Inflammatory macrophage treated with lipopolysaccharide for 4 hours (primary cell): ENCODE measurements at places on chromosomes 5 and 9.

DNA sequence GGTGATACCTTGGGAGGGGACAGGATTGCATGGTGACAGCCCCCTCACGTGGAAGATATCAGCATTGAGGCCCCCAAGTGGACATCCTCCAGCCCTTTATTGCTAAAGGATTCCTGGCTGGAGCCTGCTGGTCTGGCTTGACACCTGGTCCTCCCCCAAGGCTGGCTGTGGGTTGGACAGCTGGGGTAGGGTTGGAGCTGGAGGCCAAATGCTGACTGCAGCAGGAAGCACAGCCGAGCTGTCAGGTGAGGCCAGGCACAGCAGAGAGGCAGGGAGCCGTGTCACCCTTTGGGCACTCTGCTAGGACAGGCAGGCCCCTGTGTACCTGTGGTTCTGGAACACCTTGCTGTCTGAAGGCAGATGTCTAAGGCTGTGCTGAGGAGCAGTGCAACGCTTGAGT, 2.2 kb downstream of the CACFD1 start:
- no peak for DNase-seq

GRCh38 chr9:130042406-130042884, 544 bp downstream of the FNBP1 start:
- DNase-seq: no peak

DNA sequence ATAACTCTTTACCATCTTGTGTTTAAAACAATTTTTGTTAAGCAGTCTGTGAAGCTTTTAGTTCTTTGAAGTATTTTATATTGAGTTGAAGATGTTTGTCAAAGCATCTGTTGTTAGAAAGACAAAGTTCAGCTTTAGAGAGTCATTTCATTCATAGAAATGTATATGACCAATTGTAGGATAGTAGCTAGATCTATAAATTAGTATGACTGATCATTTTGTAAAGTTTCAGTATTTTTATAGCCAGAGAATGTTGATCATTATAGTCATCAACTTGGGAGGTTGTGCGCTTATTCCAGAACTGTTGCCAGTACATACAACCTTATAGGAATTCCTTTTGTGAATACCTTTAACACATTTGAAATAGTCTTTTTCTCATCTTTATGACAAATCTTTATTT, 5.2 kb downstream of the NIPBL start:
- no peak for DNase-seq

DNA sequence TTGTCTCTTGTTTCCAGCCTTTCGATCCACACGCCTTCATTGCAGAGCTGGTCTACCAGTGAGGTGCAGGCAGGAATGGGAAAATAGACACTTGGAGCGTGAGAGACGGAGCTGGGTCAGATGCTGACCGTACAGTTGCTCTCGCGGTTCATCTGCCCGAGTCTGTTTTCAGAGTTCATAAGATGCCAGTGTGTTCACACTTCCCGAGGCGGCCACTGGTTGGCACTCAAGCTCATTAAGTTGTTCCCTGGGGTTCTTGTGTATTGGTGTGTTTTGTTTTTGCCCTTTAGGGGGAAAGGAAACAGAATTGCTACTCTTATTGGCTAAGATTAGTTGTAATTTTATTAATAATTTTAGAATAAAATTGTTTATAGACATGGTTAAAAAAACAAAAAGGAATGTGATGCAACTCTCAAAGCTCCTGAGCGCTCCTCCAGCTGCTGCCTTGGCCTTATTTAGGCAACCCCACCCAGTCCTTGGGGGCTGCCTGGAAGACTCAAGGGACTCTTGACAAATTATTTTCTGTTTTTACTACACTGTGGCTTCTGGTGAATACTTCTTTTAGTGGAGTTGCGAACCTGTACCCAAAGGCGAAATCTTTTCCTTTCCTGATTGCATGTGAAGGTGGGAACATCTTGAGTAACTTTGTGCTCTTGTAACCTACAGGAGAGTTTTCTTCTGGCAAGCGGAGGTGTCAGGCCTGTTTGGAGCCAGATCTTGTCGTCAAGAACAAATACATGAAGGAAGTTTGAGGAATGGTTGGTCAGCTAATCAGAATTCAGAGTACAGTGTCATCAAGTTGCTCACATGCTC, 146.1 kb downstream of the MAST4 start:
- DNase-seq: no peak

- DNase-seq: no peak
These were observed 224.7 kb upstream of the DAP start for GRCh38 chr5:10985721-10986110.

GRCh38 chr5:59528202-59528862, 365.2 kb downstream of the PDE4D start:
- DNase-seq: no peak

GRCh38 chr9:137454145-137454596, 5.0 kb downstream of the NSMF start:
- DNase-seq: peak; percentile 24

GRCh38 chr5:53100606-53101005, 9.0 kb downstream of the MOCS2 start:
- DNase-seq: no peak

GRCh38 chr5:139150367-139150999, 47.7 kb downstream of the SIL1 start:
- peak; percentile 69 for DNase-seq

- no peak for DNase-seq
These were observed 89.7 kb upstream of the RASGRF2 start for GRCh38 chr5:80870442-80870841.

- DNase-seq: no peak
These were observed 10.1 kb downstream of the PPP2CA start for GRCh38 chr5:134215757-134216156.

GRCh38 chr9:71725590-71726338, 42.5 kb downstream of the CEMIP2 start:
- DNase-seq: no peak

- DNase-seq: no peak
These were observed 8.6 kb downstream of the MORN5 start for GRCh38 chr9:122168356-122168755.

DNA sequence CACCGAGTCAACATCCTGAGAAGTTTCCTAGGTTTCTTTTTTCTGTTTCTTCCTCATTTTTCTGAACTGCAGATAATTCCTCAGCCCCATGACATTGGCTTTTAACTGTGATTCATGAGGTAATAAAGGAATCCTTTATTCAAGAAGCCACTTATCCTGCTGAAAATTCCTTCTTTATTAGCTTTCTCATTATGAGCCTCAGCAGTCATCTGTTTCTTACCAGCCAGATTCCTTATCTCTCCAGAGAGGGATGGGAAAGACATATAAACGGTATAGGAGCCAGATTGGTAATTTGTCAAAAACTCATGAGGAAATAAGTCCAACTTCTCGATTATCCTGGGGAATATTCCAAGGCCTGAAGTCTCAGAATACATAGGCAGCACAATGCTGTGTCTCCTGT, 465.4 kb downstream of the ICE1 start:
- DNase-seq: no peak

GRCh38 chr5:132456987-132457361, 33.6 kb downstream of the IRF1 start:
- DNase-seq: no peak

- no peak for DNase-seq
These were observed 40.5 kb upstream of the MYO10 start for GRCh38 chr5:16976625-16977008.

GRCh38 chr9:131657940-131658339, 81.9 kb downstream of the RAPGEF1 start:
- no peak for DNase-seq

- peak; percentile 60 for DNase-seq
These were observed 8.0 kb upstream of the FXN start for GRCh38 chr9:69027355-69028097.

DNA sequence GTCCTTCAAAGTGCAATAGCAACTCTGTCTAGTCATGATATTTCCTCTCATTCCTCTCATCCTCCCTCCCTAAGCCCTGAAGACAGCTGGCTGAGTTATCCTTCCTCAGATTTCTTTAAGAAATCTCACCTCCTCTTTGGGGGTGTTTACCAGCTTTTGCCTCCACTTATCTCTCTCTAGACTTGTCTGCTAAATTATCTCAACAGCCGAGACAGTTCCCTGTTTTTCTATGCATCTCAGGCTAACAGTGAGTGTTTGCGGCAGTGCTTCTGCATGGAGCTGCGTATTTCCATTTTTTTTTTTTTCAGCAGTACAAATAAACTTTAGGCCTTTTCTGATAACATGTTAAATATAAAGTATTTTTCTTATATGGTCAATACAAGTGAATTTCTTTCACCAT, 20.9 kb downstream of the KCTD16 start:
- no peak for DNase-seq

GRCh38 chr9:131879181-131879910, 139.5 kb upstream of the RAPGEF1 start:
- no peak for DNase-seq

- no peak for DNase-seq
These were observed 17.8 kb upstream of the PRELID2 start for GRCh38 chr5:145852990-145853389.
